HCEC 1CT (cell line): ENCODE measurements at places on chromosomes 6 and 20.
A peak's percentile ranks its signal among the peaks of the same experiment; 100 is the strongest.

GRCh38 chr6:352474-352873 is 39.1 kb upstream of the IRF4 start:
- DNase-seq = no peak

- no peak for DNase-seq
Measured at GRCh38 chr20:41179961-41180360, 42.6 kb downstream of the PLCG1 start.

DNA sequence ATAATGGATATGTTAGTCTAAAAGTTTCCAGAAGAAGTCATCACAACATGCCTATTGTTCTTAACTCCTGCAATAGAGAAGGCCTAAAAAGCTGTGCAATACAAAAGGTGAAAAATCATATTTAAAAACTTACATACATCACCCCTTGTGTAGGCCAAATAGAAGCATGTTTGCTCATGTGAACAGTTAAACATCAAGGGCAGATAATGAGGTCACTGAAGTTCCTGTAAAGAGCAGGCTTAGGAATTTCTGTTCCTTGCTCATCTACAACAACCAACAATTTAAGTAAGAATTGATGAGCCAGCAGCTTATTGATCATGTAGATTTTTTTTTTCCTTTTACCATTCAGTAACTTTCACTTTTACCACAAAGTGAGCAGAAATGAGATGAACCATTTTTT is 7.5 kb upstream of the NUP153 start:
- DNase-seq = no peak

DNA sequence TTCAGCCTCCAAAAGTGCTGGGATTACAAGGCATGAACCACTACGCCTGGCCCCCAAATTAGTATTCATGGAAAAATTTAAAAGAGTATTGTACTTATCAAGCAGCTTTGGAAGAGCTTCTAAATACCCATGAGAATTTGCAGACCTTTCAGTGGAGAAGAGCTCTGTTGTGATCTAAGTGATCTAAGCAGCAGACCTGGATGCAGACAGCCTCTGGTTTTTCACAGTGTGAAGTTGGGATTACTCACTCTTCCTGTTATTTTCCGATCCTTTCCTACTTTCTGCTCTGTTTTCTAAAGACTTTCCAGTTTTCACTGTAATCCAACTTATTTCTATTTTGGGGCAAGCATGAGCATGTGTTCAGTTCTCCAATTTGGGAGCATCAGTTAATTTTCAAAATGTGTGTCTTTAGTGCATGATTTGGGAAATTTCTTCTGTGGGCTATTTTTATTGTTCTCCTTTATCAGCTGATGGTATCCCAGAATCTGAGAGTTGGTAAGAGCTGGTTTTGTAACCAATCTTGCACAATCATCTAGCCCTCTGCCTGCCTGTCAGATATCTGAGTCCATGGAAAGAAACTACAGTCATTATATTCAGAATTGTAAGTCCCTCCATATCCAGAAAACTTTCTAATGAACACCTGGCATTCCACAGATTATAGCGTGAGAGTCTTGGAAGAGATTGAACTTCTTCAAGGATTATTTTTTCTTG is 207.7 kb upstream of the DTNBP1 start:
- no peak for DNase-seq

GRCh38 chr6:146679386-146679785 is 80.6 kb downstream of the ADGB start:
- no peak for DNase-seq

- DNase-seq = no peak
Measured at GRCh38 chr6:108988765-108989164, 105.9 kb downstream of the SESN1 start.

DNA sequence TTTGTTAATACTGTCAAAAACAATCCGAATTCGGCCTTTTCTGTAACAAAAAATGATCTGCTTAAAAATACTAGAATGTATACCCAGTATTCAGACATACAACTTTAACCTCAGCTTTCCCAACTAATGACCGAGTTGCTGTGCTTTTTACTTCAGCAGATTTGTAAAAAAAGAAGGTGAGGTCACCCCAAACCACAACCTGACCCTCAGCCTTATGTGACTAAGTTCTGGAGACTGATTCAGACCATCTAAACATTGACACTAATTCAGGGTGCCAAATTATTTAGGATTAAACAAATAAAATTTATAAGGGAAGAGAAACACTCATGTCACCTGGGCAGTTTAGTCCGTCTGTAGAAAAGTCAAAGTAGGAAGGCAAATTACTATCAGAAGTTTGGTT is 7.7 kb downstream of the CCN6 start:
- DNase-seq = peak; percentile 63

DNA sequence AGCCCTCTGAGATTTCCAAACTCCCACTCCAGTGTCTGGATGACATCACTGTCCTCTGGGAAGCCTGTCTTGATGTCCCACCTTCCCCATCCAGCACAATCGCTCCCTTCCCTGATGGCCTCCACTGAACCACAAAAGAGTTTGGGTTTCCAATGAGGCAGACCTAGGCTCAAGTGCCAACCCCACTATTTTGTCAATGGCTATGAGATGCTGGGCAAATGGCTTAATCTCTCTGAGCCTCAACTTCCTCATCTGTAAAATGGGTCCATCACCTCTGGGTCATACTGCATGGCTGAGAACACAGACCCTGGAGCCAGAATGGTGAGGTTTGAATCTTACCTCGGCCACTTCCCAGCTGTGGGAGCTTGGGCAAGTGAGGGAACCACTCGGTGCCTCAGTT is 11.7 kb downstream of the SLC13A3 start:
- no peak for DNase-seq

DNA sequence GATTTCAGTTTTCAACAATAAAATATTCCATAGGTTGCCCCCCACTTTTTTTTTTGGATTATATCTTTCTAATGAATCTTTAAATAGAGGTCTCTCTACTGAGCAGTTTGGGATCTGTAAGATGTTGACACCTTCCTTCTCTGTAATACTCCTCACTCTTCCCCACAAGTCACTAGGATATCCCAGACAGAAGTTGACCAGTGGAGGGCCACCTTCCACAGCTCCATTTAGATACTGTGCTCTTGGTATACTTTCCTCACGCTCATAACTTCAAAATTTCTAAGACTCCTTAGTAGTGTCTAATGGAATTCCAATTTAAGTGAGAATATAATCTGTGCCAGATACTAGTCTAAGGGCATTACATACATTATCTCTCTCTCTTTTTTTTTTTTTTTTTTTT is 159.0 kb upstream of the BEND3 start:
- no peak for DNase-seq

- no peak for DNase-seq
Measured at GRCh38 chr6:44868335-44868668, 459.8 kb upstream of the RUNX2 start.

- no peak for DNase-seq
Measured at GRCh38 chr20:24891546-24892393, 57.3 kb upstream of the CST7 start.

DNA sequence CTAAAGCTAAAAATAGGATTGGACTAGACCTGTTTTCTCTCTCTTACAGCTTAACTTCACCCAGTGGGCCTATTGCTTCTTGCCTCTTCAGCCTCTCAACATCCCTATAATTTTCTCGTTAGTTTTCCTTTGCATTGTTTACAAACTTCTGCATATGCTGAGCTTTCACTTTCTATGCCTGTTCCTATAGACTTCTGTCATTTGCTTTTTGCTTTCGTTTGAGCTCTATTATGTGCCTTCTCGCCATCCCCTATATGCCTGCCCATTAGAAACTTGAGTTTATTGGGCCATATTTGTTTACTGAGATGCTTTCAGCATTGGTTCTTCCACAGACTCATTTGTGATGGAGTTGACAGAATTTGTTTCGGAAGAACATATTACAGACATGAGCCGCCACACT is 40.9 kb downstream of the NCOA7 start:
- DNase-seq = no peak

DNA sequence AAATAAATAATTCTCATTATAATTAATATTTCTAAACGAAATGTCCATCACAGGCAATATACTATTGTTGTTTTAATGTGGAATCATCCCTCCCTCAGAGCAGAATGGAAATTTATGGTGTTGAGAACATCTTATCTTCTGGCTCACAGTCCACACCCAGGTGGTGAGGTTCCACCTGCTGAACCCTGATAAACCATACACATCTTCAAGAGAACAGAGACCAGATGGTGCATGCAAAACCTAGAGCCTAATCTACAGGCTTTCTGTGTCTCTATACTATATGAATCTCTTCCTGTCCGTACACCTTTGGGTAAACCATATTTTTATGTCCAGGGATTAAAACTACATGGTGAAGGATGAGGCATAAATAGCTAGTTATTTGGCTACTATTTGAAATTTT is 52.3 kb upstream of the UFL1 start:
- no peak for DNase-seq

- DNase-seq = no peak
Measured at GRCh38 chr20:32352121-32352720, 5.9 kb upstream of the ASXL1 start.

GRCh38 chr20:62711703-62712101 is 3.1 kb downstream of the NTSR1 start:
- no peak for DNase-seq

GRCh38 chr6:154650351-154650750 is 82.9 kb upstream of the SCAF8 start:
- DNase-seq = no peak

DNA sequence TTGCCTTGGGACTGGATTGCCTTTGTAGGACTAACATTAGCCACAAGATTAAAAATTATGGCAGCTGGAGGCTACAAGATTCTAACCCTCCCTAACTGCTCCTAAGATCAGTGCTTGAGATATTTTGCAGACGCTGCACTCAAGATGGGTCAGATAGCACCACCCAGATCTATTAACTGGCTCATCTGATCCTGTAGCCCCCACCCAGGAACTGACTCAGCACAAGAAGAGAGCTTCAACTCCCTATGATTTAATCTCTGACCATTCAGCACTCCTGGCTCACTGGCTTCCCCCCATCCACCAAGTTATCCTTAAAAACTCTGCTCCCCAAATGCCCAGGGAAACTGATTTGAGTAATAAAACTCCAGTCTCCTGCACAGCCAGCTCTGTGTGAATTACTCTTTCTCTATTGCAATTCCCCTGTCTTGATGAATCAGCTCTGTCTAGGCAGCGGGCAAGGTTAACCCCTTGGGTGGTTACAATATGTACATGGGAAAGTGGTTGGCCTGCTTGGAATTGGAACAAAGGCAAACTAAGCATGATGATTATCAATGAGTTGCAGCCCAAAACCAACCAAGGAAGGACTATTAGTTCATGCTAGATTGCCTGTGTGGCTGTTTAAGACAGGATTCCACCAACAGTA is 111.3 kb downstream of the OR2B2 start:
- DNase-seq = no peak

GRCh38 chr20:51602131-51602530 is 59.6 kb upstream of the NFATC2 start:
- DNase-seq = no peak

DNA sequence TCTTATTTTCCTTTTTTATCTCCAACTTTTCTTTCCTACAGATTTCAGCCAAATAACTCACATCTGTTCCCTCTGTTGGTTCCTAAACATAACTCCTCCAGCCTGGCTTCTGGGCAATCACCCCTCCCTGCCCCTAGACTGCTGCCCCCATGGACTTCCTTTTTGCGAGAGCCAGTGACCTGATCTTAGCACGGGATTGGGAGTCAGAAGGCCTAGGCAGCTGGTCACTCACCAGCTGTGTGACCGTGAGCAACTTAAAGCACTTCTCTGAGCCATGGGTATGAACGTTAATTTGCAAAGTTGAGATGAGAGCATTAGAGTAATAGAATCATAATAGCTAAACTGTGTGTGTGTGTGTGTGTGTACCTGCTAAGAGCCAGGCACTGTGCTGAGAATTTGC is 4.5 kb upstream of the MMP9 start:
- no peak for DNase-seq

DNA sequence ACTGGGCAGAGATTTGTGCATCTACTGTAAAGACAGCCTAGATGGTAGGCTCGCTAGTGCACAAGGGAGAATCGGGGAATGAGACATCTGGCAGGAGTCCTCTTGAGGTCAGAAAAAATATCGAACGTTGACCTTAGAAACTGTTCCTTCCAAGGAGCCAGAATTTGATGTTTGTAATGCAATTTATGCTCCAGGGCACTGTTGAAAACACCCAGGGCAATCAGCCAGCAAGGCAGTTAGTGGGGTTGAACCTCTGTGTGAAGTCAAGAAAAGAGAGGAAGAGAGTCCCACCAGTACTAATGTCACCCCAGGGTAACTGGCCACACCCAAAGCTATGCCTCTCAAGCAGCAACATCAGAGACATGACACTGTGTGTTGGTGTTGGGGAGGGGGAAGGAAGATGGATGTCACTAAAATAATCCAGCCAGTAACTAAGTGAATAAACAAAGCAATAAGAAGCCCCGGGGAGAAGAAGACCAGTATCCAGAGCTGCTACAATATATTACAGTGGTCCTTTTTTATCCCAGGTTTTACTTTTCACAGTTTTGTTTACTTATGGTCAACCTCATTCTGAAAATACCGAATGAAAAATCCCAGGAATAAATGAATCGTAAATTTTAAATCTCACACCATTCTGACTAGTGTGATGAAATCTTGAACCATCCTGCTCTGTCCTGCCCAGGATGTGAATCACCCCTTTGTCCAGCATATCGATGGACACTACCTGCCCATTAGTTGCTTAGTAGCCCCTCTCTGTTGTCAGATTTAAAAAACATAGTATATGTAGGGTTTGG is 32.9 kb upstream of the PDE10A start:
- DNase-seq = no peak

- peak; percentile 88 for DNase-seq
Measured at GRCh38 chr6:124967444-124967843, 5.2 kb downstream of the RNF217 start.

- no peak for DNase-seq
Measured at GRCh38 chr6:115717062-115717461, 343.6 kb downstream of the FRK start.

- no peak for DNase-seq
Measured at GRCh38 chr20:18688676-18689075, 100.8 kb downstream of the DTD1 start.

DNA sequence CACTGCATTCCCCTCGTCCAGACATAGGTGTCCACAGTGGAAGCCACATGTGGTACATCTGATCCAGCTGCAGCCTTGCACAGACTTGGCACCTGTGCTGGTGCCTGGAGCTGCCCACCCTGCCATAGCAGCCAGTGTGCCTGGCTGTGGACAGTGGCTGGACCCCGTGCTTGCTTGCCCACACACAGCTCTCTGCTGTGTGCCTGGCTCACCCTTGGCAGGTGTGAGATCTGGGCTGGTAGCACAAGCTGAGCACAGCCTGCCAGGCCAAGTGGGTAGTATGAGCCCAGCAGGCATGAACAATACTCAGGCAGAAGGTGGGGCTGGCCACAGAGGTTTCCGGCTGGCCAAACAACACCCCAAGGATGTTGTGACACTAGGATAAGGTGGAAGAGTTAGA is 614.4 kb downstream of the BCKDHB start:
- no peak for DNase-seq

- no peak for DNase-seq
Measured at GRCh38 chr6:167577891-167578361, 248.8 kb upstream of the AFDN start.

- no peak for DNase-seq
Measured at GRCh38 chr6:142857796-142858555, 87.0 kb downstream of the HIVEP2 start.
